GM12865 (cell line): ENCODE measurements at places on chromosomes 12 and 14.
A peak's percentile ranks its signal among the peaks of the same experiment; 100 is the strongest.

GRCh38 chr14:105197211-105197641 lies 16.1 kb upstream of the NUDT14 start:
- DNase-seq: no peak

GRCh38 chr12:22665476-22665875 lies 40.5 kb downstream of the ETNK1 start:
- DNase-seq: no peak

- peak; percentile 51 for DNase-seq
Observed at GRCh38 chr14:39841088-39841487, 408.9 kb upstream of the FBXO33 start.

DNA sequence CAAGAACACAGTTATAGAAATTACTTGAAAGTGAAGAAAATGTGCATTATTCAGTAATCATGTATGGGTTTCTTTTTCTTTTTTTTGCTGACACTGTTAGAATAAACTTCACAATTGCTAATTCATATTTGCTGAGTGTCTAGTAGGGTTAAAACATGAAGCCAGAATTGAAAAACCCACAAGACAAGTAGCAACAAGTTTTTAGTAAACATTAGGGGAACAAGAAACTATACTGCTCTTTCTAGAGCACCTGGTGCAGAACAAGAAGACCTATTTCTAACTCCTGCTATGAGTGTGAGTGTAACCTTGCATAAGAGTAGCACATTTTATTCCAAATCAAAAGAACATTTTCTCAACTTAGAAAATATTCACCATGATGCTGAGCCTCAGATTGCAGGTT lies 83.2 kb downstream of the ITPR2 start:
- DNase-seq: peak; percentile 77

DNA sequence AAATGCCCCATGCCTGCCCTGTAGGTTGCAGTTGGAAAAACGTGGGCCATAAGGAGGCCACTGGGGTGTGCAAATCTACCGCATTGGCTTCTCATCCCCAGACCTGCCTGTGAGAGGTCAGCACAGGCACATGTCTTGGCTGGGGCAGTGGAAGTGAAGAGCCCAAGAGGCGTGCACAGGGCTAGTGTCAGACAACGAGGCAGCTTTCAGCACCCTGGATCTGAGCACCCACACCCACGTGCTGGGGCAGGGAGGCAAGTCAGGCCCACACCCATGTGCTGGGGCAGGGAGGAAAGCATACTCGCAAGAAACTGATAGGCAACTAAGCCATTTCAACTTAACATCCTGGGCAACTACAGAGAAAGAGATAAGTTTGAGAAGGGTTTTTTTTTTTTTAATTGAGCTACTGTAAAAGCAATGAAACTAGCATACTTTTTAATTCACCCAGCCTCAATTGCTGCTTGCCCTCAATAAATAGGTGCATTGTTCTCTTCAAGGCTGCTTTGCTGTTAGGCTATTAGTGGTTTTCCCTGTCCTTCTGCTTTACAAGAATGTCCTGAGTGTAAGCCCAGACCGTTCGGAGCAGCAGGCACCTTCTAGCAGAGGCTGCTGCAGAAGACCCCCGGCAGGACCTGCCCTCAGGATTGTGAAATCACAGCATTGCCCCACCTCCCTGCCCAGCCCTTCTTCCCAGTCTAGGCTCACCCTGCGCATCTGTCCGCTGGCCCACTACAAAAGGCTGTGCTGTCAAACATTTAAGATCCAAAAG lies 355.3 kb upstream of the FKBP4 start:
- no peak for DNase-seq

DNA sequence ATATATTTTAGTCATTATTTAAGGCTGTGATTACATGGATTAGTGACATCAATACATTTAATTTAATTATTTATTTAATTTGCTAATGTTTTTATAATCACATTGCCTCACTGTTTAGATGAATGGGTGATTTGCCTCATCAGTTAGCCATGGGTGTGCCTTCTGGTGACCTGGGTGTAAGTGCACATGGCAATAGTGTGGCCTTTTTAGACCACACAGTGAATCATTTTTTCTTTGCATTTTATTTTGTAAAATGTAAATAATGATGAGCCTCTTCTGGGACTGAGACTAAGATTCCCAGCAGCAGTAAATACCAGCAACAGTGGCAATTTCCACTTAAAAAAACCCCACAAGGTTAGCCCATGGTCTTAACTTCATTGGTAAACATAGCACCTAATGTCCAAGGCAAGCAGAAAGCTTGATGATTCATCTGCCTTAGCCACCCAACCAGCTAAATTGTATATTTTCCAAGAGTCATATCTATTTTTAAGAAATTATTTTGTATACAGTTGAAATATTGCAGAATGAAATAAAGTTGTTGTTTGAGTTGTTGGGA lies 235.9 kb upstream of the NOVA1 start:
- no peak for DNase-seq

DNA sequence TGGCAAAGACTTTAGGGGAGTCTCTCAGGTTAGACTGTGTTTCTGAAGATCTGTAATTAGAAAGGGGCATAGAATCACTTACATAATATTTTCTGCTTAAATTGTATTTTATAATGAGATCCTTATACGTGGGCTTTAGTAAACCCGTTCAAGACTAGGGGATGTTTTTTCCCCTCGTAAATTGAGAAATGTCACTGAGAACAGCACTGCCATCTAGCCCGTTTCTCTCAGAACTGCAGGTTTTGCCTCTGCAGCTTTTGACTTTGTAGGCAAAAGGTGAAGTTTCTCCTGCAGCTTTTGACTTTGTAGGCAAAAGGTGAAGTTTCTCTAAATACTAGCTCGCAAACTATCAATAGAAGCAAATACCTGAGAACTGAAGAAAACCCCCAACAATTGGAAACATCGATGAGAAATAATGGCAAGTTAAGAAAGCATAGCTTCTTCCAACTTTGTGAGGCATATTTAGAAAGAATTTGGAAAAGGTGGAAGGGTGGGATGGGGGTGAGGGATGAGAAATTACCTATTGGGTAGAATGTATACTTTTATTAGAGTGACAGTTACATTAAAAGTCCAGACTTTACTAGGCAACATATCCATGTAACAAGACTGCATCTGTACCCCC lies 9.9 kb upstream of the ASPG start:
- DNase-seq: no peak

- no peak for DNase-seq
Observed at GRCh38 chr12:126726481-126727217, 1540.3 kb upstream of the TMEM132C start.

- peak; percentile 69 for DNase-seq
Observed at GRCh38 chr12:70366581-70367257, 629 bp downstream of the KCNMB4 start.

- DNase-seq: no peak
Observed at GRCh38 chr14:68384335-68384734, 408.5 kb downstream of the ZFP36L1 start.

GRCh38 chr14:98633380-98633779 lies 638.6 kb downstream of the BCL11B start:
- no peak for DNase-seq

DNA sequence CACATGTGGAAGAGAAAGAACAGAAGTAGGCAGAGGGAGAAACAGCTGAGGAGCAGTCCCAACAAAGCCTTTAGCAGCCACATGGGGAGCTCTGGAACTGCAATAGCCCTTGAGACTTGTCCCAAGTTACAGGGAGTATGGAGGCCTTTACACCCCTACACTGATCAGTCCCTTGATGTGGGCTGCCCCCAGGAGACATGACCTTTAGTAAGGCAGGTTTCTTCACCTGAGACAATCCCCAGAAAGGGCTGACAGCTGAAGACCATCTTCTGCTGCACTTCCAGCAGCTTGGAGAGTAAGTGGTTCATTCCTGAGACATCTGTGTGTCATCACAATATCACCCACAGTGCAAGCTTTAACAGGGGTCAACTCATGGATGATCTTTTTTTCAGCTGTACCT lies 8.6 kb upstream of the SNAPC1 start:
- peak; percentile 6 for DNase-seq

- DNase-seq: no peak
Observed at GRCh38 chr14:51451561-51451960, 200.1 kb upstream of the FRMD6 start.

DNA sequence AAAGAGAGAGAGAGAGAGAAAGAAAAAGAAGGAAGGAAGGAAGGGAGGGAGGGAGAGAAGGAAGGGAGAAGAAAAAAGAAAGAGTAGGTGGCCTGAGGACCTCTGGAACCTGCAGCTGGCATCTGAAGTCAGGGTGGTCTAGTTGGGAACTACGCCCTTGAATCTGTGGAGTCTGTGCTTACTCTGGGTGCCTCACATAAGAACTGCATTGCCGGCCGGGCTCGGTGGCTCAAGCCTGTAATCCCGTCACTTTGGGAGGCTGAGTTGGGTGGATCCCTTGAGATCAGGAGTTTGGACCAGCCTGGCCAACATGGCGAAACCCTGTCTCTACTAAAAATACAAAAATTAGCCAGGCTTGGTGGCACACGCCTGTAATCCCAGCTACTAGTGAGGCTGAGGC lies 10.0 kb upstream of the NRDE2 start:
- DNase-seq: no peak

- no peak for DNase-seq
Observed at GRCh38 chr14:61153431-61153830, 127.7 kb downstream of the TMEM30B start.

- no peak for DNase-seq
Observed at GRCh38 chr14:64715146-64715627, 11.0 kb downstream of the PLEKHG3 start.

- DNase-seq: no peak
Observed at GRCh38 chr14:70982200-70982599, 74.9 kb downstream of the PCNX1 start.

- DNase-seq: no peak
Observed at GRCh38 chr12:6912164-6912935, 2.0 kb upstream of the ENO2 start.

DNA sequence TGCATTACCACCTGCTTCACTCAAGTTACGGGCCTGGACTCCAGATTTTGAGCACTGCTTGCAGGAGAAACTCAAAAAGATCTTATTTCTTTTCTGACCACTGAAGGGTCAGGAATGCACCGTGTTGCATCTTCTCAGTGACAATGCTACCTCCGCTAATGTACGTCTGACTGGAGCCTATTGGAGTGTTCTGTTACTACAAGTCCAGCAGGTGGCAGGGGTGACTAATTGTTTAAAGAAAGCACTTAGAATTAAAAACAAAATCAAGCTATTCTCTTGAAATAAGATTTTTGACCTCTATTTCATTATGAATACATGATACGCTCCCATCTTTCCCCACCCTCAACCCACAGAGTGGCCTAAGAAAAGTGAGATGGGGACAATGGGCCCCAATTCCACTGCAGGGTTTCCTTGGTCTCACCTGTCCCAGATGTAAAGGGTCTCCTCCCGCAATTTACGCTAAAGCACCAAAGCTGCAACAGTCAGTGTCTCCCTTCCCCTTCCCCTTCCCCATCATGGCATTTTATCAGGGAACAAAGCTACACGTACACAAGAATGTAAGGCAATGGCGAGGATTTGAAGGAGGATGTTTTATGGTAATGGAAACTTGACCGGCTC lies 2.2 kb downstream of the TBPL2 start:
- DNase-seq: peak; percentile 59

- DNase-seq: no peak
Observed at GRCh38 chr14:55070981-55071411, 19.5 kb downstream of the MAPK1IP1L start.

DNA sequence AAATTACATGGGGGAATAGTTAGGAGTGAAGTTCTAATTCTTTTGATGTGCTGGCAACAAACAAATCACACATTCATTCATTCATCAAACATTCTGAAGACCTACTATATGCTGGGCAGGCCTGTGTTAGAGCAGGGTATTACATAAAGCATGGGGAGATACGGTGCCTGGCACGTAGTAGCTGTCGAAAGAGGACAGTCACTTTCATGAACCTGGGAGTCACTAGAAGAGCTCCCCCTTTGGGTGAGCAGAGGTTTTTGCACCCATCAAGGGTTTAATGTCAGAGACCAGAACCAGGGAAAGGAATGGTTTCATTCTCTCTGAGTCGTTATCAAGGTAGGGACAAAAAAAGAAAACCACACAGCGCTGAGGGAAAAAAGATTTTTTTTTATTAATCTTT lies 10.0 kb downstream of the LHX5 start:
- DNase-seq: peak; percentile 35

- DNase-seq: no peak
Observed at GRCh38 chr12:96034621-96035282, 635 bp downstream of the LTA4H start.

- no peak for DNase-seq
Observed at GRCh38 chr12:124972211-124972610, 16.7 kb downstream of the DHX37 start.

- no peak for DNase-seq
Observed at GRCh38 chr14:74308695-74309094, 6.0 kb upstream of the ABCD4 start.

- DNase-seq: peak; percentile 67
Observed at GRCh38 chr12:25320123-25321006, 69.6 kb upstream of the KRAS start.

DNA sequence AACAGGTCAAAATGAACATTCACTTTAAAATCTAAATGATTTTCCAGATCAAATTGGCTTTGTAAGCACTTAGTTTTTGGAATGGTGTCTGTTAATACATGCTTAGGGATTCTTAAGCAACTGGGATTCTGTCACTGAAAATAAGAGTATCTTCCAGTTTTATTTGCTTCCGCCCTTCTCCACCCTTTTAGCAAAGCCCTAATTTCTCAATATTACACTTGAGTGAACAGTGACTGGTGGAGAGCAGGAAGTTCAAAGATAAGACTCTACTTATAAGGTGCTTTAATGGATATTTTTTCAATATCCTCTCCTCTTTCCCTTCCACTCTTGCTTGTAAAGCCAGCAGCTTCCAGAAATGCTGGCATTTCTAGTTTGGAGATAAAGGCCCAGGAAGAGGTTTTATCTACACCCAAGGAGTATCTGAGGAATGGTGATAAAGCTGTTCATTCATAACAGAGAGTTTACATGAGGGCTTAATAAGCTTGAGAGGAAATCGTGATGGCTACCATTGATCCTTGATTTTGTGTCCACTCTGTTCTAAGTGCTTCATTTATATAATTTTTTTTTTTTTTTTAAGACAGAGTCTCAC lies 265.9 kb upstream of the PRICKLE1 start:
- DNase-seq: no peak

- DNase-seq: no peak
Observed at GRCh38 chr12:52495389-52495788, 2.3 kb upstream of the KRT6A start.

DNA sequence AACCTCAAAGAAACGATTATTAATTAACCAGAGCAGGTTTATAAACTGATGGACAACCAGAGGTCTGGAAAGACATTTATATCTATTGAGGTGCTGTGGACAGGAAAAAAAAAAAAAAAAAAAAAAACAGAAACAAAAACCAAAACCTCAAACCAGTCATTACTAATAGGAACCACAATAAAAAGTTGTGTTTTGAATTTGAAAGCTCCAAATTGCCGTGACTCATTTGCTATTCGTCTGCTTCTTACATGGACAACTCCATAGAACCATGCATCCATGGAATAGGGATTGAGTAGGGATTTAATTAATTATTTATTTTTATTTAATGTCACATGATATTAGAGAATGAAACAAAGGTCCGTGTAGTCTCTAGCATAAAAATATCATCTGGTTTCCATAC lies 134.1 kb upstream of the SSTR1 start:
- no peak for DNase-seq

GRCh38 chr14:36442824-36443241 lies 77.2 kb downstream of the NKX2-1 start:
- DNase-seq: no peak
